ENCODE measurements at places on chromosomes 6 and 20.

DNA sequence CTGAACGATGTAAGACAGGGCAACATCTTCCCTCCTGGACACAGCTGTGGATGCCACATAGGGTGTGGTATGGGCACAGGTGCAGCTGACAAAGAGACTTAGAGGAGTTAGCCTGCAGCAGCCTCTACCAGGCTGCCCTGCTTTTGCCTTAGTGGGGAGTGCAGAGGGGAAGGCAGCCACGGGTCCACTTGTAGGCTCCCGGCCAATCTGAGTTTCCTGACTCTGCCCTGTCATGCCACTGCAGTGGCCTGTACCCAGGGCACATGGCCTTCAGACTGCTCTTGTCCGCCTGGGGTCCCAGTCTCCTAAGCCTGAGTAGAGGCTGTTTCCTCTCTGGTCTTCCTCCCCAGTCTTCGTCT lies 17.1 kb upstream of the CST9L start:
- no peak for DNase-seq

- no peak for DNase-seq
Observed at GRCh38 chr6:104301951-104302350, 557.8 kb downstream of the HACE1 start.

- no peak for DNase-seq
Observed at GRCh38 chr6:108710551-108710950, 137.7 kb upstream of the ARMC2 start.

GRCh38 chr6:19424853-19425252 lies 412.3 kb upstream of the ID4 start:
- no peak for DNase-seq

- DNase-seq = no peak
Observed at GRCh38 chr6:108755257-108756240, 92.7 kb upstream of the ARMC2 start.

DNA sequence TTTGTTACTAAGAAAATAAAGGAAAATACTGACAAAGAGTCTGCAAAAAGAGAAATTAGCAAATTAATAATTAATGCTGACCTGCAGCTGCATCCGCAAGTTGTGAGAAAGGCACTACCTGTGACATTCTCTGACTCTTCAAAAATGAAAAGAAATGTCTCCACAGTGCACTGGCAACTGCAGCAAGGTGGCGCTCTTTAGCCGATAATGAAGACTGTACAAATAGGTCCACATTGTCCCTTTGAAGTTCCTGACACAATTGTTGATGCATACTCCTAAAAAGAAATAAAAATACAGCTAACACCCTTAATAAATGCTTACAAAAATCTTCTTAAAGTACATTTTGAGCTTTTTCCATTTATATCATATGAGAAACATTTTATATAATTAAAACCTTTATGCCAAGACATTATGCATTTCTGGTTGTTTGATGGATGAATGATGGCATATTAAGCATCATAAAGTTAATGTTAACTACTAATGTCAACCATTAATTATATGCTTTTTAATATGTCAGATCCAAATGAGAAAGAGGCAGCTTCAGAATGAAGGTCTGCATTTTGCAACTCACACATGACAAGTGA lies 96.5 kb downstream of the MMS22L start:
- peak; percentile 29 for DNase-seq

GRCh38 chr6:22436134-22436533 lies 133.2 kb upstream of the HDGFL1 start:
- DNase-seq = no peak

DNA sequence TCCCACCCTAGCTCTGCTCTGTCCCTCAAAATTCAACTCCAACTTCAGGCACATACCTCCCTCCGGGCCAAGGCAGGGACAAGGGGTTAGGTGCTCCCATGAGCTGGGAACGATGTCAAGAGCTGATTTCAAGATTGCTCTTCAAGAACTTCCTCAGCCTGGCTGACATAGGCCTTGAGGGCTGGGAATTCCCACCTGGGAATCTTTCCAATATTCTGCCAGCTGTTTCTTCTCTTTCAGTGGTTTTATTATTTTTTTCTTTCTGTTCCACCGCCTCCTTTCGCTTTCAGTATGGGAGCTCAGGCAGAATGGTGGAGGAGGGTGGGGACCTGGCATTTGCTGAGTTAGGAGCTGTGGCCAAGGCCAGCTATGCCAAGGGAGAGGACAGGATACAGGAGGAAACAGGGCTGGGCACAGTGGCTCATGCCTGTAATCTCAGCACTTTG lies 33.7 kb downstream of the SRSF3 start:
- DNase-seq = peak; percentile 89

DNA sequence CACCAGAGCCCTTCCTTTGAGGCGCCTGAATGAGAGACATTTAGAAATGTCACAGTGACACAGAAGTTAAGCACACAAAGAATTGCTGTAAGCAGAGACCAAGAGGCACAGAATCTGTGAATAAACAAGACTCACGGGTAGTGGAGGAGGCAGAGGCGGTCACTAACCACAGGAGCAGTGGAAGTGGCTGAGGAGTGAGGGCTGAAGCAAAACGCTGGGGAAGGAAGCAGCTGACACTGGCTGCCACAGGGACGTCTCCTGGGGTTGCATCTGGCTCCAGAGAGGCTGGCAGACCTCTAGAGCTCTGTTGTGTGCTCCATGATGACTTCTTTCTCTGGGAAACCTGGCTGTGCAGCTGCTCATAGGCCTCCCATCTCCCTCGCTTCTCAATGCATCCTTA lies 65.0 kb upstream of the SLC2A12 start:
- DNase-seq = no peak

GRCh38 chr6:33082702-33083101 lies 6.9 kb downstream of the HLA-DPB1 start:
- no peak for DNase-seq

Measured in Caki2 (cell line).